Activated B cell treated with CpG ODN at 0.5 μM for 24 hours (primary cell): ENCODE measurements at places on chromosomes 4 and X.

DNA sequence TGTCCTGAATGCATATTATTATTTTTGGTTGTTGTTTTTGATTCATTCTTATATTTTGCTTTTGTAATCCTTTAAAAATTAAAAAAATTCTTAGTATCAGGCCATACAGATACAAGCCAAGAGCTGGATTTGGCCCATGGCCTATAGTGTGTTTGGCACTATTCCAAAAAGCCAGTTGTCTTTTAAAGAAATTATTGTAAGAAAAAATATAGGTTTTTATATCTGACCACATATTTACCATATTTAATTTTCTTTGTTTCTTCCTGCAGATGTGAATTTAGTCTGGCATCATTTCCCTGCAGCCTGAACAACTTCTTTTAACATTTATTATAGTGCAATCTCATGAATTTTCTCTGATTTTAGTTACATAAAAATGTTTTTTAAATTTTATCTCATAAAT, 652.8 kb upstream of the NR3C2 start:
- no peak for DNase-seq

DNA sequence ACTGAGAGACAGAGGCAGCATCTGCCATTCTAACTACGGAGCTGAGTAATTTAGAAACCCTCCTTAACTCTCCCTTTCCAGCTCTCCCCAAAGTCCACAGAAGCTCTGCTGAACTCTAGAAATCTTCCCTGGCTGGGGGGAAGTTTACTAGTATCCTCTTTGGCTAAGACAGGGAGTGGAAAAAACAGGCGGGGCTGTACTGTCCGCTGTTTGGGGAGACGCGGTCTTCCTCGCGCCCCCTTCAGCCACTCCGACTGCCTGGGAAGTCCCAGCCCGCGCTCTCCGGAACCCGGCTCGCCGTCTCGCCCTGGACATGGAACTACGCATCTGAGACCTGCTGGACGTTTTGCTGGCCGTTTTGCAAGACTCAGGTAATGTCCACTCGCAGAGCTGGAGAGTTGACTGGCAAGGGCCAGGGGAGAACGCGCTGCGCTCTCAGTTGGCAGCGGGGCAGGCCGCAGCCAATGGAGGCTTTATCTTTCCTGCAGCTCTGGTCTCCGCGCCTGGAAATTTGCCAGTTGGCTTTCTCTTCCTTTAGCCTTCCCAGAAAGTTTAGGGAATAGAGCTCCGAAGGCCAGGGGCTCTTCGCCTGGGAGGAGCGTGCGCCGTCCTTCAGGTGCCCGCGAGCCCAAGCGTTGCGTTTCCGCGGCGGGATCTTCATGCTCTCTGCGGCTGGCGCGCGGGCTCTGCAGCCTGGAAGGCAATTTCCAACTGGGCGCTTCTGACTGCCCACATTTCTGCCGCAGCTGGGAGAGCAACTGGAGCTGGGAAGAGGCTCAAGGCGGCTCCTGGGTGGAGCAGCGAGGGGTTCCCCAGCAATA, 892 bp downstream of the IL1RAPL2 start:
- DNase-seq = no peak

GRCh38 chrX:1909419-1910206, 294.8 kb downstream of the ASMT start:
- no peak for DNase-seq

GRCh38 chr4:150032541-150032940, 45.7 kb upstream of the DCLK2 start:
- no peak for DNase-seq

DNA sequence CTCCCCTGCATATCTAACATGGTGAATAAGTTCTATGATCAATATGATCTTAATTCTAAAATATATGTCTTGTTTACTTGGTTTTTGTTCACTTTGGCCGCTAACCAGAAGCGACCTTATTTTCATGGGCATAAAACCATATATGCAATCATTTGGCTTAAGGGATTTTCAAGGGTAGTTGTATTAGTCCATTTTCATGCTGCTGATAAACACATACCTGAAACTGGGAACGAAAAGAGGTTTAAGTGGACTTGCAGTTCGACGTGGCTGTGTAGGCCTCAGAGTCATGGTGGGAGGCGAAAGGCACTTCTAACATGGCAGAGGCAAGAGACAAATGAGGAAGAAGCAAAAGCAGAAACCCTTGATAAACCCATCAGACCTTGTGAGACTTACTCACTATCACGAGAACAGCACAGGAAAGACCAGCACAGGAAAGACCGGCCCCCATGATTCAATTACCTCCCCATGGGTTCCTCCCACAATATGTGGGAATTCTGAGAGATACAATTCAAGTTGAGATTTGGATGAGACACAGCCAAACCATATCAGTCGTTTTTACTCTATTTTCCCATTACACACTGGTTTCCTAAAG, 114.3 kb upstream of the CPEB2 start:
- no peak for DNase-seq

- DNase-seq = no peak
Measured at GRCh38 chr4:77501240-77501639, 104.4 kb upstream of the CXCL13 start.

GRCh38 chr4:175953960-175954521, 111.6 kb upstream of the WDR17 start:
- no peak for DNase-seq

- no peak for DNase-seq
Measured at GRCh38 chrX:142977128-142977914, 48.4 kb upstream of the SPANXN4 start.

DNA sequence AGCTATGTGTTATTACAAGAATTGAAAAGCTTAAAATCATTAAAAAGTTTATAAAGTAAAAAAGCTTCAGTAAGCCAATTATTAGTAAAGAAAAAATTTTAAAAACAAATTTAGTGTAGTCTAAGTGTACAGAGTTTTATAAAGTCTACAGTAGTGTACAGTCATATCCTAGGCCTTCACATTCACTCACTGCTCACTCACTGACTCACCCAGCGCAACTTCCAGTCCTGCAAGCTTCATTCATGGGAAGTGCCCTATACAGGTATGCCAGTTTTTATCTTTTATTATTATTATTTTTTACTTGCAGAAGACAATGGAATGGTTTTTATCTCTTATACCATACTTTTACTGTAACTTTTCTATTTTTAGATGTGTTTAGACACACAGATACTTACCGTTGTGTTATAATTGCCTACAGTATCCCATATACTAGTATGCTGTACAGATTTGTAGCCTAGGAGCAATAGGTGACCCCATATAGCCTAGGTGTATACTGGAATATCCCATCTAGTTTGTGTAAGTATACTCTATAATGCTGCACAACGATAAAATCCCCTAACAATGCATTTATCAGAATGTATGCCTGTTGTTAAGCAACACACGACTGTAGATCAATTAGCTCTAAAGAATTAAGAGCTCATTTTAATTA, 230.7 kb downstream of the DCLK2 start:
- DNase-seq = no peak

DNA sequence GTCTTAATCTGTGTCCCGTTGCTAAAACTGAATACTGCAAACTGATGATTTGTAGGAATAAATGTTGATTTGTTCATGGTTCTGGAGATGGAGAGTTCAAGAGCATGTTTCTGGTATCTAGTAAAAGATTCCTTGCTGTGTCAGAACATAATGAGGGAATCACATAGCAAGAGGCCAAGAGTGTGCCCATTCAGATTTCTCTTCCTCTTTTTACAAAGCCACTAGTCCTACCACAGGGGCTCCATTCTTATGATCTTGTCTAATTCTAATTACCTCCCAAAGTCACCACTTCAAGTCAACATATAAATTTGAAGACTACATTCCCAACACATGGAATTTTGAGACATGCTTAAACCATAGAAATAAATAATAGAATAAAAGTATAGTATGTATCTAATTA, 608.8 kb upstream of the EPHA5 start:
- DNase-seq = no peak

DNA sequence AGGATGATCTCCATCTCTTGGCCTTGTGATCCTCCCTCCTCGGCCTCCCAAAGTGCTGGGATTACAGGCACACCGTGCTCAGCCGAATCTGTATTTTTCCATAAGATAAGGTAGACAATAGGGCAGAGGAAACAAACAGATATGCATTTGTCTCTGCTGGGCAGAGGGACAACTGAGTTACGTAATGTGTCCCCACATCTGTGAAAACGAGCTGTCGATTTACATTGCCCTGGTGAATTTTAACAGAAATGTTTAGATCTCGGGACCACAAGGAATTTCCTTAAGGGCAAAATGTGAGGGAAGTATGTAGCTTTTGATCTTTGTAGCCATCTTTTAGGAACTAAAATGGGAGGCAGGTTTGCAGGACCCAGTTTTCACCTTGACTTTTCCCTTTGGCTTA, 189.7 kb downstream of the TRIML1 start:
- no peak for DNase-seq

GRCh38 chr4:113447061-113447460, 314.5 kb downstream of the CAMK2D start:
- DNase-seq = no peak

DNA sequence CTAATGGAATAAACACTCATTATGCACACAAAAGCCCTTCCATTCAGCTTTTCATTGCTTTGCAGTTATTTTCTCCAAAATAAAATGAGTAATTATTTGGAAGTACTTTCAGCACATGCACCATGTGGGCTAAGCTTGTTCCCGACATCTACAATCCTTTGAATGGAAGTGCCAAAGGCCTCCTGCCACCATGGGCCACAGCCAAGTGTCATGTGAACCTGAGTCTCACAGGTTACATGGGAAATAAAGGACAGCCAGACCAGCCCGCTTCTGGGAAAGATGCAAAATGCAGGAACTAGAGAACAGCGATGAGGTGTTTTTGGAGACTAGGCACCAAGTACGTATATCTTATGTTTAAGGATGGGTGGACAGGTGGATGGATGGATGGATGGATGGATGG, 181.8 kb downstream of the AFF2 start:
- no peak for DNase-seq

DNA sequence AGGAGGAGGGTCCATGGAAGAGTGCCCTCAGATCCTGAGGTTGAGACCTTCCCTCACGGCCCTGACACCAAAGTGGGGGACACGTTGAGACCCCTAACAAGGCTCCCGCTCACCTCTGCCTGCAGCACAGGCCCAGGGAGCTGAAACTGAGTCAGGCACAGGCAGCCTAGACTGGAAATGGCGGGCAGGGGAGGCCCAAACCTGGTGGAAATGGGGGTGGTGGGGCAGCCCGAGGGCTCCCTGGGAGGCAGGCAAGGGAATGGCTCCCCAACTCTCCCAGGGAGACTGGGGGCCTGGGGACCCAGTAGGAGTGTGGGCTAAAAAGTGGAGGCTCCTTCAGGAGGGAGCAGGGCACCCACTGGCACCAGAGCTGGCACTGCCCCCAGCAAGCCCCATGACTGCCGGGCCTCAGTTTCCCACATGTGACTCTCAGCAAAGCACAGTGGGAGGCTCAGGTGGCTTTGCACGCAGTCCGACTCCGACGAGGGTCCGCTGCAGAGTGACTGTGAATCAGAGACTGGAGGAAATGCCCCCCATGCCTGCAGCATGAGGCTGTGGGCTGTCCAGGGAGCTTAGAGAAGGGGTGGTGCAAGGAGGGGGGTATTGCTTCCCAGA, 5.9 kb downstream of the NKX1-1 start:
- DNase-seq = peak; percentile 9
